Globus pallidus (tissue), 1 donor: ENCODE measurements at places on chromosomes 4 and X.

DNA sequence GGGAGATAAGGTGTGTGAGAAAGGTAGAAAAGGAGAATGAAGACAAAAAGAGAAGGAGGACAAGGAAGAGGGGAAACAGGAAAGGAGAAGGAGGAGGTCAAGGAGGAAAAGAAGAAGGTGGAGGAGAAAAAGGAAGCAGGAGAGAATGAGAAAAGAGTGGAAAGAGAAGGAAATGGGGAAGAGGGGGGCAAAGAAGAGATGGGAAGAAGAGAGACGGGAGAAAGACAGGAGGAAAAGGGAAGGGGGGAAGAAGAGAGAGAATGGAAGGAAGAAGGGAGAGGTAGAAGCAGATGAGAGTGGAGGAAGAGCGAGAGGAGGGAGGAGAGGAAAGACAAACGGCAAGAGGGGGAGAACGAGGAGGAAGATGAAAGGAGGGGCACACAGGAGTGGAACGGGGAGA lies 4.1 kb downstream of the GATA1 start:
- no peak for DNase-seq

GRCh38 chr4:82293304-82293703 lies 80.5 kb downstream of the HNRNPD start:
- no peak for DNase-seq

- DNase-seq, result no peak
Observed at GRCh38 chrX:131783555-131784308, 239.4 kb upstream of the STK26 start.

GRCh38 chrX:426881-427280 lies 40.2 kb upstream of the PPP2R3B start:
- no peak for DNase-seq

DNA sequence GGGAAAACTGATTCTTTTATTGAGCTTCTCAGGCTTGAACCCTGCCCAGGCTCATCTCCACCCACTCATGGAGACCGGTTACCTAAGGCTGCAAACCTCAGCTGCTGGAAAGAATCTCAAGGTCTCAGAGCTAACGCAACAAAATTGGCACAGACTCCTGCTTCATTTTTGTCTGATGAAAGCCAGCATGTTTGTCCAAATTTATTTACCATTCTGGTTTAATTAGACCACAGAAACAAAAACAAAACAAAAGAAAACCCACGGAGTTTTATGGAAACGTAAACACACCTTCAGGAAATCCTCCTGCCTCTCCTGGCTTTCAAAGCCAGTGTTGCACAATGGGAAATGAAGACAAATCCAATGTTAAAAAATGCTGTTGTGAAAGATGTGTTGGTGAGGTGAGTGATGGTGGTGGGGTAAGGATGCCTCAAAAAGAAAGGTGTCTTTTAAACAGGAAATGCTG lies 56.4 kb upstream of the PDLIM3 start:
- DNase-seq, result no peak

DNA sequence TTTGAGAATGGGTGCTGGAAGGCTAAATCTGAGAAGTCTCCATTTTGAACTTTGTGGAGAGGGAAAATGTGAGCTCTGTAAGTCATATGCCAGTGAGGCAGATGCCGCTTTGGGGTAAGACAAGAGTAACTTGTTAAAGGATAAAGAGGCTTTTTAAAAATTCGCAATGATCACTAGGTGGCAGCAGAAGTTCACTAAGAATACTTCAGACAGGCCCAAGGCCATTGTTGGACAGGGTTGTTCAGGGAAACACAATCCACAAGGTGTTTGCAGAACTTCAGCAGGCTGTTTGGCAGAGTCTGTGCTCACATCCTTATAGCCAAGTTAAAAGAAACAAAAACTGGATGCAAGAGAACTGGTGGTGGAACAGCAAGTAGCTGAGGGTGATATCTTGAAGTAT lies 13.7 kb upstream of the PIGA start:
- DNase-seq, result peak; percentile 76

DNA sequence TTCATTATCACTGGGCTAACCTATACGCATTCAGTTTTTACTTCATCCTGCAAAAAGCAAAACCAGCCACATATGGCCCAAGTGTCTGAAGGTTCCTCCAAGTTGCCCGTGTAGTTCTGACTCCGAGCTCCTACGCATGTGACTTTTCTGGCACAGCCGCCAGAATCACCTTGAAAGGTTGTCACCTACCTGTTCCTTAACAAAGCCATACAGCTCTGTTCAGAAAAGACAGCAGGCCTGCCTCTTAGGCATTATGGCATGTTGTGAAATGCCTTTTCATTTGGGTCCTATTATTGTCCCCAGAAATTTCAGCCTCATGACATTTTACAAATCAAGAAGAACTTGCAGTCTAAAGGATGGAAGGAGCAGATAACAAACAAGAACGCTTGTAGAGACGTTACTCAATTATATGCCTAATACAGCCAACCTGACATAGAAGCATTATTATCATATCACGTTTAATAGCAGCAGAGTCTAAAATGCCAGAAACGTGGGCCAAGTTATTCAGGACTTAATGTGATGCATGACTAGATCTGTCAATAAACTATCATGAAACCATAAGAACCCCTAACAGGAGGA lies 118.5 kb downstream of the RBM47 start:
- no peak for DNase-seq

- DNase-seq, result no peak
Observed at GRCh38 chr4:2825740-2826139, 17.9 kb upstream of the ADD1 start.

GRCh38 chr4:154642373-154643009 lies 30.0 kb upstream of the FGG start:
- DNase-seq, result peak; percentile 12

DNA sequence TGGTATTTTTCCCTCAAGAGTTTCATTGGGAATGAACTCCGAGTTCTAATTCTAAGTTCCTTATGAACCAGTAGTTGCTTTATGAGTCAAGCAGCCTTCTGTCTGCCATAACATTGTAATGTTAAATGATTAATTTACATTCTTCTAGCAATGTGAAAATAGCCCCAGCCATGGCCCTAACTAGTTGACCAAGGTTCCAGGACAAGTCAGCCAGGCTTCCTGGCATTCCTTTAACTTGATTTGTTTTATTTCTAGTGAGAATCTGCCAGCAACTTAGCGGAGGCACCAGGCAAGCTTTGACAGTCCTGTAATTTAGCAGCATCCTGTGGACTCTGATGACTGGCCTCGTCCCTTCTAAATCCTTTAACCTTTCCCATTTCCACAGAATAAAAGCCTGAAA lies 69.0 kb downstream of the GLRA2 start:
- no peak for DNase-seq

- DNase-seq, result no peak
Observed at GRCh38 chr4:7310451-7310850, 118.1 kb downstream of the SORCS2 start.

DNA sequence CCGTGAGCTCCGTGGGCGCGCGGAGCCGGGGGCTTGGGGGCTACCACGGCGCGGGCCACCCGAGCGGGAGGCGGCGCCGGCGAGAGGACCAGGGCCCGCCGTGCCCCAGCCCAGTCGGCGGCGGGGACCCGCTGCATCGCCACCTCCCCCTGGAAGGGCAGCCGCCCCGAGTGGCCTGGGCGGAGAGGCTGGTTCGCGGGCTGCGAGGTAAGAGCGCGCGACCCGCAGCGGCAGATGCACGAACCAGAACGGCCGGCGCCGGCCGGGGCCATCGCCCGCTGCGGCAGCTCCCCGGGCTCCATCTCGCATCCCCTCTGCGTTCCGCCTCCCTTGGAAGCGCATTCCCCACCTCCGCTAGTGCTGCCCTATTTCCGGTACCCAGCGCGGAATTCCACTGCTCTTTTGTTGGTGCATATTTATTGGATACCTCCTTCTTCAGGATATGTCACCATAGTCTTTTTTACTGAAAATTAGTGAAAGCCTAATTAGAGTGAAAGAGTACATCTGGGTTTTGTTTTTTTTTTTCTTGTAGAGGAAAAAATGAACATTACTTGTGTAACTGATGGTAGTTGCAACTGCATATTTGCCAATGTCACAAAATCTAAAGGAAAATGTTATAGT lies 797 bp downstream of the PKD2 start:
- peak; percentile 46 for DNase-seq

DNA sequence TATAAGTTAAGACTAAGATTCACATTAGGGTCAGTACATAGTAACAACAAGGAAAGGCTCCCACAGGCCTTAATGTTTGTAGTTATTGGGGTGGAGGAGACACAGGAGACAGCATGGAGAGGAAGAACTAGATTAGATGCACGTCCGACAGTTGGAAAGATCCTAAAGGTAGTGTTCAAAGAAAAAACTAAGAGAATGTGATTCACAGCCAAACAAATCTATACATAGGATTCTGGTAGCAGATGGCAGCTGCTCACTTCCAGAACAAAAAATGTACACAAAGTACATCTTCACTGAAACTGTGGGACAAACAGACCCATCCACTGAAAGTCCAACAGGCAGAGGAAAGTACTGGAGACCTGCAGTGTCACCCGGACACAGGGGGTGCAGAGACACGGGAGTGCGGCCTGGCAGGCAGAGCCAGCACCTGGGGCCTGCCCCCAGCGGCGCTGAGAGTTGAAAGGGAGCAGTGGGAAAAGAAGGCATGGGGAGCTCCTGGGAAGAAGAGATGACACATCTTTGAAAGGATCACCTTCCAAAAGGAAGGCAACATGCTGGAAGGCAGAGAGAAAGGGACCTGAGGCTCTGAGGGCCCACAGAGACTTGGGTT lies 40.0 kb downstream of the NELFA start:
- no peak for DNase-seq
